ENCODE measurements at places on chromosomes 6 and 20. TPM values are rescaled to one million over a fixed set of nuclear protein-coding genes. Genes with fewer than 3 reads are reported as not detected.

RAET1L gene
- polyA plus RNA-seq = 0.22 TPM

CST3 gene
- 259 TPM for polyA plus RNA-seq

PLEKHG1 gene
- polyA plus RNA-seq = 0.17 TPM

DCDC2 gene
- 9.1 TPM for polyA plus RNA-seq

COL11A2 gene
- 1.1 TPM for polyA plus RNA-seq

SLC24A3 gene
- polyA plus RNA-seq = 0.04 TPM

SLC22A16 gene
- not detected for polyA plus RNA-seq

HLA-DOB gene
- polyA plus RNA-seq = 0.07 TPM

BPIFA1 gene
- polyA plus RNA-seq = not detected

GABRR1 gene
- not detected for polyA plus RNA-seq

BPIFB1 gene
- not detected for polyA plus RNA-seq

MAS1 gene
- not detected for polyA plus RNA-seq

FNDC1 gene
- 0.01 TPM for polyA plus RNA-seq

CPNE5 gene
- 0.03 TPM for polyA plus RNA-seq

RSPO3 gene
- 120 TPM for polyA plus RNA-seq

B3GAT2 gene
- polyA plus RNA-seq = 0.03 TPM

ARMC2 gene
- 2.1 TPM for polyA plus RNA-seq

SDHAF4 gene
- polyA plus RNA-seq = 8.5 TPM

TMEM74B gene
- 3.7 TPM for polyA plus RNA-seq

MYLK2 gene
- 0.36 TPM for polyA plus RNA-seq

MC3R gene
- not detected for polyA plus RNA-seq

PRICKLE4 gene
- 1.6 TPM for polyA plus RNA-seq

Data from A549 (cell line).